ENCODE measurements at places on chromosomes 4 and X. TPM values are rescaled to one million over a fixed set of nuclear protein-coding genes. Genes with fewer than 3 reads are reported as not detected.
A peak's percentile ranks its signal among the peaks of the same experiment; 100 is the strongest.

DNA sequence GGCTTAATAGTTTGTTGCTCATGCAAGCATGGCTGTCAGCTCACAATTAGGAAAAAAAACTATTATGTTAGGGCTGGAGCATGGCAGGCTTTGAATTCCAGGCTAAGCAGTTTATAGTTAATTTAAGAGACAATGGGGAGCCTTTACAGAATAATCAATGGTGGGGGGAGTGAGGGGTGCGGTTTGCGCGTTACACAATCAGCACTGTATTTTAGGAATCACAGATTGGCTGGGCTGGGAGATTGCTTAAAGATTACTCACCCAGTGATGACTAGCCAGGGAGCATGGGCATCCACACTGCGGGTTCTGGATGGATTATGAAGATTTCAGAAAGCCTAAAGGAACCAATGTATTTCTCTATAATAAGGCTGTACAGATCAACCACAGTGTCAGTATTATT lies 186.6 kb downstream of the SOX3 start:
- no peaks in the 10 kb centered on the region for H3K4me1 ChIP-seq
- no peaks in the 10 kb centered on the region for H3K36me3 ChIP-seq
- H3K27ac ChIP-seq: no peak overlapping the region

- DNase-seq: peak; percentile 11
- H3K27me3 ChIP-seq: peaks cover 2% of the 10 kb centered on the region
- H3K36me3 ChIP-seq: peaks cover 11% of the 10 kb centered on the region
- no peak overlapping the region for H3K4me3 ChIP-seq
- peaks cover 9% of the 10 kb centered on the region for H3K4me1 ChIP-seq
Observed at GRCh38 chr4:1192493-1193205, 20.3 kb upstream of the SPON2 start.

DNA sequence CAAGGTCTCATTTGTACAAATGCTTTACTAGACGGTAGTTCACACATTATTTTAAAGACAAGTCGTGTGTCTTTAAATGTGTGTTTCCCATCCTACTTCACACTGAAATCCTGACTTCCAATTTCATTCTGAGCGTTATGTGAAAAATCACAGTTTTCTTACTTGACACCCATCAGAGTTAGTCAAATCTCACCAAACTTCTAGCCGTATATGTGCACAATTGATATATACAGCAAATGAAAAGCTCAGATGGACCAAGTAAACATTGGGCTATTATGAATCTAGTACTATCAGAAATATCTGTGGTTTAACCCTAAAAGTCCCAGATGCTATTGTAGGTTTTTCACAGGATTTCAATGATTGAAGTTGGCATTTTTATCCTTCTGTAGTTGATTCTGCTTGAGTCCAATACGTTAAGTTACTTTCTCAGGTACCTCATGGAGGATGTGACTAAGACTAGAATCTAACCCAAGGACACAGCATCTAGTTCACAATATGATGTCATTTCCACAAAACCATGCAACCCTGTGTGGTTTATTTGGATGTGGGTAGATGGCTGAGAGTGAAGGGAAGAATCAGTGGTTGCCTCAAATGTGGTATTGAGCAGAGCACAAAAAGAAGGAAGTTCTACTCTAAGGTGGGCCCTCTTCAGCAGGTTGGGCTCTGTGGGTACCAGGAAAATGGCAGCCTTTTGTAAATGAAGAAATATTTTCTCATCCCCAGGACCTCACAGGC lies 22.1 kb upstream of the TRIM60 start:
- H3K4me3 ChIP-seq: no peak overlapping the region
- H3K27me3 ChIP-seq: peaks cover 44% of the 10 kb centered on the region
- peak; percentile 42 for DNase-seq
- peaks cover 14% of the 10 kb centered on the region for H3K4me1 ChIP-seq
- H3K36me3 ChIP-seq: no peaks in the 10 kb centered on the region

DNA sequence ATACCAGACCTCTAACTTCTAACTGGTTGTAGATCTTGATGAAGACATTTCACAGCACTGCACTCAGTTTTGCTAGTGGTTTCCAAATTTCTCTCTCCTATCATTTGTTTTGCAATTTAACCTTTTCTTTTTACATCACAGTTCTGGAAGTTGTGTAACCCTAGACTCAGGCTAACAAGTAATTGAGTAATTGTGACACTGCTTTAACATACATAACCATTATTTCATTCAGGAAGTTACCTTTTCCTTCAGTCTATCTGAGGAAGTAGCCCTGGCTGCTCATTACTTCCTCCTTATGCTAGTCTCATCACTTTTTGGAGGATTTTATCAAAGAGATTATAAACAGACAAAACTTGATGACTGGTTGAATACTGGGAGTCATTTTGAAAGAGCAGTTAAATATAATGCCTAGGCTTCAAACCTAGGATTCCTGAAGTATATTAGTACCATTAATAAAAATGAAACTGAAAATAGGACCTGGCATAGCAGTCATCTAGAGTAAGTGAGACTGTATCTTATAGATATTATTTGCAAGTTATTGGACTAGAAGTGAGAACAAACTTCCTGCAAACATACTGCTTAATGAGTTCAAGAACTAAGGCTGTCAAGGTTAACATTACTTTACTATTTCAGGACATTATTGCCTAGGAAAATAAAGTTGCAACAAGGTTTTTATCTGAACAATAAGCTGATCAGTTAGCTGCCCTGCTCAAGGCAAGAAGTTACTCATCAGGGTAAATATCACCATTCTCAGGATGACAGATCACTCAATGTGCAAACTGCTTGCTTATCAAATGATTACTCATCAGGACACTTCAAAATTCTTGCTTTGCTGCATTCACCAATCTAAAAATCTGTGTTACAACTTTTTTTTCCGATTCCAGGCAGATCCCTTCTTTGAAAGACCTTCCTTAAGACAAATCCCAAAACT lies 25.6 kb upstream of the TEX13C start:
- H3K4me1 ChIP-seq: peaks cover 21% of the 10 kb centered on the region
- DNase-seq: no peak

Gene PLAC8
- 183 TPM for total RNA-seq

GRCh38 chr4:19756661-19757060 lies 495.0 kb upstream of the SLIT2 start:
- H3K4me3 ChIP-seq: no peak overlapping the region
- H3K27me3 ChIP-seq: no peaks in the 10 kb centered on the region
- no peak for DNase-seq
- H3K4me1 ChIP-seq: no peaks in the 10 kb centered on the region

- H3K36me3 ChIP-seq: no peaks in the 10 kb centered on the region
- H3K27ac ChIP-seq: no peak overlapping the region
- no peaks in the 10 kb centered on the region for H3K4me1 ChIP-seq
- H3K4me3 ChIP-seq: no peak overlapping the region
Observed at GRCh38 chrX:119028733-119029330, 44.0 kb upstream of the CT47C1 start.

- H3K27me3 ChIP-seq: no peaks in the 10 kb centered on the region
- no peaks in the 10 kb centered on the region for H3K36me3 ChIP-seq
- DNase-seq: no peak
- no peak overlapping the region for H3K4me3 ChIP-seq
Observed at GRCh38 chr4:11503166-11503565, 74.5 kb upstream of the HS3ST1 start.

DNA sequence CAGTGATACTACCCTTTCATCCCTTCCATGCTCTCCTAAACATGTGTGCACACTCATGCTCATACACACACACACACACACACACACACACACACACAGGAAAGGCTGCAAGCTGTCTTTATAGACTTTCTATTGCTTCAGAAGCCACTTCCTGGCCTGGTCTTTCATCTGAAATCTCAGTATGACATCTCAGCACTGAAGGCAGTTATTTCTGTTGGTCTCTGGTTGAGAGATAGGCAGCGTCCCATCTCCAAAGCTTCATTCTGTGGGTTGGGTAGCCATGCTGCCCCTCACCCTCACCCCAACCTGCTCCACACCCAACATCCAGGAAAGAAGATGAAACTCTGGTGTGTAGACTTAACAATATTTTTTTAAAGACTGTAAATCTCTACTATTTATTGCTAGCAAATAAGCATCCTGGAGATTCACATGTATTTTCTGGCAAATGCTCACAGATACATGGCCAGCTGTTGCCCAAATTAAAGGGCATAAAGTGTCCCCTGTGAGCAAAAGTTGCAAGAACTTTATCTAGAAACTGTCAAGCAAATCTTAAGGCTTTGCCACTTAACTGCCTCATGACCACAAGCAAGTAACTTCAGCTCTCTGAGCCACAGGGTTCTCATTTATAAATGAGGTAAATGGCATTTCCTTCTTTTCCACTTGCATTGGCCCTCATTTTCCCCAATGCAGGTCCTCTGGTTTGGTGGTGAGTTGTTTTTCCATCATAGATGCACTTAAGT lies 189.8 kb upstream of the AFF2 start:
- H3K4me1 ChIP-seq: peaks cover 31% of the 10 kb centered on the region
- H3K27ac ChIP-seq: peak overlapping the region; percentile 89
- no peaks in the 10 kb centered on the region for H3K27me3 ChIP-seq
- no peak overlapping the region for H3K4me3 ChIP-seq
- DNase-seq: peak; percentile 56

Measured in activated CD4-positive, alpha-beta memory T cell treated with anti-CD3 and anti-CD28 coated beads, Interleukin-2, amount 10 ng/mL, durations not matched to agents 7 days and 5 days (primary cell).